T-helper 2 cell (primary cell): ENCODE measurements at places on chromosomes 7 and 10.

- no peak for DNase-seq
These were observed 8.4 kb upstream of the INMT start for GRCh38 chr7:30743371-30744074.

GRCh38 chr7:152759949-152760853, 649 bp downstream of the ACTR3B start:
- DNase-seq = peak; percentile 4

DNA sequence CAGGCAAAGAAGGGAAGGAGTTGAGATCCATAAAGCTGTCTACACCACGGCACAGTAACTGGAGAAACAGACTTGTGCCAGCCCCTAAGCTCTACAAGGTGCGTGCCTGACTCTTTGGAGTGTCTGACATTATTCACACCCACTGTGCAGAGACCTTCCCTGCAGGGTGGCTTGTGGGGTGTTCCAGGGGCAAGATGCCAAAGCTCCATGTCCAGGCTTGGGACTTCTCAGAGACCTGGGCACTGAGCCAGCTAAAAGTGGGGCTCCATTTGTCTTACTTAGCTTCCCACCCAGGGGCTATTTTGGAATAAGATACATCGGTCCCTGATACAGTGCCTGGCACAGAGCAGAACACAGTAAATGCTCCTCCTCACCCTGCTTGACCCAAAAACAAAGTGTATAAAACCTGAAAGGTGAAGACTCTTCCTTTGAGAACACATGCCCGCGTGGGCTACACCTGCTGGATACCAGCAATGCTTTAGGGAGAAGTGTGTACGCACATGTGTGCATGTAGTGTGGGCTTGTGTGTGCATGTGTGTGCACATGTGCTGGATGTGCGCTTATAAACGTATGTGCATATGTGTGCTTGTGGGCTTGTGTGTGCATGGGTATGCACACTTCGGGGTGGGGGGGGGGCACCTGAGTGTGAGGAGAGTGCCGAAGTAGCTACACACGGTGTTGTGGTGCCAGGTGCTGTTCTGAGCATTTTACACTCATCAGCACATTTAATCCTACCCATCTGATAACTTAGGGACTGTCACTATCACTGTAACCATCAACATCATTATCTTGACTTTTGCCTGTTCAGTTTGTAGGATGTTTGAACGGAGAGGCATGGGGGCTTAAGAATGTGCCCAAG, 143.0 kb downstream of the ARHGAP22 start:
- DNase-seq = no peak

- DNase-seq = peak; percentile 89
These were observed 150.1 kb upstream of the SHH start for GRCh38 chr7:155962191-155962967.

DNA sequence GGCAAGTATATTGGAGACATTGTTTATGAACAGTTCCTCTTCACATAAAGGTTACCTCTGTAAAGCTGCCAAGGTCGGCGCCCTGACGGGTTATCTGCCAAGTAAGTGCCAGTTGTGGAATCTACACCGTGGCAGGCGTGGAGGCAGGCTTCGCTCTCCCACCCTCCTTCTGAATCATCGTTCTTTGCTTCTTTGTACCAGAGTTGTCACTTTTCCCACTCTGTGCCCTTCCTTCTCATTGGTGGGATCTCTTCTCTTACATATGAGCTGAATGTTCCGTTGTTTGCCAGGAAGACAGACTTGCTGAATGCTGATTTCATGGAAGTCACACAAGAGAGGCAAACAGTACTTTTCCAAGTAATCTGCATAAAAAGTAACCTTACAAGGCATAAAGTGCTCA, 40.6 kb upstream of the PTPRZ1 start:
- DNase-seq = no peak

GRCh38 chr7:18702071-18702829, 206.7 kb downstream of the HDAC9 start:
- DNase-seq = no peak

GRCh38 chr10:23051855-23052331, 43.5 kb upstream of the MSRB2 start:
- DNase-seq = no peak

DNA sequence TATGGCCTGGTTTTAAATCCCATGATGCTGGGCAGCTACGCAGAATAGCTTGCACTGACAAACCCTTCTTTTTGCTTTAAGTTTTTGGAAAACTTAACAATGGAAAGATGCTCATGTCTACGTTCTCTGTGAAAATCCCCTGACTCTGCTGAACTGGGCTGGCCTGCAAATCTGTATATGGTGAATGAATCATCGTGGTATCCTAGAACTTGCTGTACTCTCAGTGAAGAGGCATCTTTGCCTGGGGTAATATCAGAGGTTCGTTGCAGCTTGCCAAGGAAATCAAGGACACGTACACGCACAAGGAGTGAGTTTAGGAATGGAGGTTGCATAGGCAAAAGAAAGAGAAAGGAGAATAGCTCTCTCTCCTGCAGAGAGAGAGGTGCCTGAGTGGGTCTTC, 382.0 kb upstream of the ADARB2 start:
- no peak for DNase-seq

DNA sequence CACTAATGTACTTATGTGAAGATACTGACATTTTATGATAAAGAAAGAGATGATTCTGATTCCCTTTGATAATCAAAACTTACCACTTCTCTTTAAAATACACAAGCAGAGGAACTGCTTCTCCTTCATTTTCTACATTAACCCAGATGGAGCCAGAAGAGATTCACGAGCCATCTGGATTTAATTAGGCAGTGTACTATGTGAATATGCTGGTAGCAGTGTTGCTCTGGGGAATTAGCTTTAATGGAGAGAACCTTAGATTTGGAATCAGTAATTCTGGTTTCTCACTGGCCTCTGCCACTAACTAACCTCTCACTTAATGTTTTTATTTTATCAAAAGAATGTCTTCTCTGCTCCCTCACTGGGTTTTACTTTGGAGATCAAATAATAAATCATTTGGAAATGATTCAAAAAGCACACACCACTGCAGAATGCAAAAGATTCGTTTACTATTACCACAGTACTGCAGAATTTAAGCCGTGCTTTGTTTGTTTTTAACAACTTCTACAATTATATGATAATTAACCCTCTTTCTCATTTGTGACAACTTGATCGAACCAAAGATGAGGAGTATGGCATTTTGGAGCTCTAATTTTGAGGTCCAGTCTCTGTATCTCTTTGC, 77.5 kb upstream of the PHYHIPL start:
- no peak for DNase-seq

GRCh38 chr10:4931587-4931986, 31.6 kb upstream of the AKR1C1 start:
- DNase-seq = no peak

GRCh38 chr10:86569335-86569734, 47.7 kb upstream of the WAPL start:
- no peak for DNase-seq

- no peak for DNase-seq
These were observed 492.5 kb downstream of the XPNPEP1 start for GRCh38 chr10:109430799-109431198.

- DNase-seq = no peak
These were observed 8.0 kb upstream of the ALDH18A1 start for GRCh38 chr10:95664543-95664942.

DNA sequence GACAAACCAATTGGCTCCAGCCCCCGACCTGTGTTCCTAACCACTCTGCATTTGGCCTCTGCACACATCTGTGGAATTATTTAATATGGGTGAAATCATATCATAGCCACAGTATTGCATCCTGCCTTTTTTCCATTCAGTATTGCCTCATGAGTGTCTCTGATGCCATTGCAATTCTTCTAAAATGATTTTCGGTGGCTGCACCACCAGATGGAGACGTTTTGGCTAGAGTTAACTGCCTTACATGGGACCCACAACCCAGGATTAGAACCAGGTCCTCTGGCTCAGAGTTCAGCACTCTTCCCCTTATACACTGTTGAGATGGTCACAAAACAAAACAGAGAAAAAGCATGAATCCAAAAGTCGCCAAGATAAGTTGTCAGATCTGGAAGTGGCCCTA, 180.8 kb downstream of the EMX2 start:
- DNase-seq = no peak

- no peak for DNase-seq
These were observed 87.2 kb downstream of the WIPF3 start for GRCh38 chr7:29893351-29893965.

- DNase-seq = no peak
These were observed 27.3 kb downstream of the FAM20C start for GRCh38 chr7:219581-220150.

GRCh38 chr7:24963218-24963617, 16.8 kb downstream of the OSBPL3 start:
- no peak for DNase-seq

- no peak for DNase-seq
These were observed 400.4 kb downstream of the CDC14C start for GRCh38 chr7:49324707-49325106.

DNA sequence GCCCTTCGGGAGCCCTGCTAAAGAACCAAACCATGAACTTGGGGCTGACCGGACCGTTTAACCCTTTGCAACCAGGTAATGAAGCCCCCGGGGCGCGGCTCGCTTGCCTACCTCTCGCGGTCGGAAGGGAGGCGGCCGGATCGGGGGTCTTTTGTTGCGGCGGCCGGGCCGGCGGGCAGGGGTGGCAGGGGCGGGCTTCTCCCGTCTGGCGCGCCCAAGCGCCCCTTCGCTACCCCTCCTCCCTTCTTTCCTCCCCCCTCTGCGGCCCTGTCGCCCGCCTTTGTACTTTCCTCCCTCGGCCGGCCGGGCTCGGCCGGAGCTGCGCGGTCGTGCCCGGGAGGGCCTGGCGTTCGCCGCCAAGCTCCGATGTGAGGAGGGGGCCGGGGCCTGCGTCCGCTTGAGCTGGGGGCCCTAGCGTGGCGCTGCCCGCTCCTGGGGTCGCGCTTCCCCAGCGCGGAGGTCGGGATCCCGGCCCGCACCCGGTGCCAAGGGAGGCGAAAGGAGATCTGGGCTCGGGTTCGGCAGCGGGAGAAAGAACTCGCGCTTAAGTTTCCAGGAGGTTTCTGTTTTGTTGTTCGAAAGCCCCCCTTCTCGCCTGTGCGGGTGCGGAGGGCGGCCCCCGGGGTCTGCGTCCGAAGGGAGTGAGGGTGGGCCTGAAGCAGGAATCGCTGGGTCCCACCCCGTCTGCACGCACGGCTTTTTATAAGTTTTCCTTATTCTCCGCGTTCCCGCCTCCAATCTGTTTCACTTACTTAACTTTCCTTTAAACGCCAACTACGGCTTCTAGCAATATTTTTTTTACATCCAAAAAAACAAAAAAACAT, 436.8 kb upstream of the GALNT17 start:
- DNase-seq = no peak

DNA sequence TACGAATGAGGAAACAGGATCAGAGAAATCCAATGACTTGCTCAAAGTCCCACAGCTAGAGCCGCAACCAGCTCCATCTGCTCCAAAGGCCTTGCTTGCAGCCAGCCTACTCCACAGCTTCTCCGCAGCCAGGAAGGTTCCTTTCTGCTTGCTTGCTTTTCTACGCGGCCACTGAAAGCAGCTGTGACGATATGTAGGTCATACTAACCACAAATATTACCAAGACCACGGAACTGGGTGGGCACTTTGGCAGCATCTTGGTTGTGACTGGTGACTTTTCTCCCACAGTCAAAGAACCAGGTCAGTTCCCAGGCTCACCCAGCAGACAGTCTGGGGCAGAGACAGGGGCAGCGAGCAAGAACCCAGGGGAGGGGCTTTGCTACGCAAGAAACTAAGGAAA, 86.4 kb downstream of the FAM53B start:
- DNase-seq = no peak

DNA sequence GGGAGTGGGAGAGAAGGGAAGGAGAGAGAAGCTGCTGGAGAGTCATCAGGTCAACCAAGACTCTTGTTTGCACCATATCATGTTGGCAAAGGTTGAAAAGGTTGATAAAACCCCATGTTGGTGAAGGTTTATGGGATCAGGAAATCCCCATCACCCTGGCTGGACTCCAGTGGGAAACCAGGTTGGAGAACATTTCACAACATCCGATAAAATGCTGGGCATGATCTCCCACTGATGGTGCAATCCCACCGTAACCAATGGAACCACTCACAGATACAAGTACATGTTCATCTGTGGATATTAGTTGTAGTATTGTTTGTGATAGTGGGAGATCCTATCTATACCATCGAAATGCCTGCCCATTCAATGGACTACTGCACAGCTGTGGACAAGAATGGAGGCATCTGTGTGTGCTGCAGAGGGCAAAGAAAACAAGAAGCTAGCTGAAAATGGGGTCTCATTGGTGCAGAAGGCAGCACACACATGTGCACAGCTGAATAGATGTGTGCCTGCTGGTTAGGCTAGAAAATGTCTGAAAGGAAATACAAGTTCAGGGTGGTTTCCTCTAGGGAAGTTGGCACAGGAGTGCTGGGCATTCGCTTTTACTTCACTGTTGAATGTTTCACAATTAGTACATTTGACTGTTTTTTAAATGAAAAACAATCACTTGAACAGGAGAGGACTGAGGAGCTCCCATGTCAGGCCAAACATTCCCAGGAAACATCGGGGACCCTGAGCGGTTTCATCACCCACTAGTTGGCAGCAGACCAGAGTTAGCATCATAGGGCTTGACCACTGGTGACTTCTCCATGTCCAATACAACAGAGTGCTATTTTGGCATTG, 80.4 kb upstream of the MGMT start:
- DNase-seq = no peak

GRCh38 chr10:119614686-119615085, 17.9 kb upstream of the TIAL1 start:
- no peak for DNase-seq

- DNase-seq = no peak
These were observed 921.5 kb downstream of the NRG3 start for GRCh38 chr10:82796510-82796909.

DNA sequence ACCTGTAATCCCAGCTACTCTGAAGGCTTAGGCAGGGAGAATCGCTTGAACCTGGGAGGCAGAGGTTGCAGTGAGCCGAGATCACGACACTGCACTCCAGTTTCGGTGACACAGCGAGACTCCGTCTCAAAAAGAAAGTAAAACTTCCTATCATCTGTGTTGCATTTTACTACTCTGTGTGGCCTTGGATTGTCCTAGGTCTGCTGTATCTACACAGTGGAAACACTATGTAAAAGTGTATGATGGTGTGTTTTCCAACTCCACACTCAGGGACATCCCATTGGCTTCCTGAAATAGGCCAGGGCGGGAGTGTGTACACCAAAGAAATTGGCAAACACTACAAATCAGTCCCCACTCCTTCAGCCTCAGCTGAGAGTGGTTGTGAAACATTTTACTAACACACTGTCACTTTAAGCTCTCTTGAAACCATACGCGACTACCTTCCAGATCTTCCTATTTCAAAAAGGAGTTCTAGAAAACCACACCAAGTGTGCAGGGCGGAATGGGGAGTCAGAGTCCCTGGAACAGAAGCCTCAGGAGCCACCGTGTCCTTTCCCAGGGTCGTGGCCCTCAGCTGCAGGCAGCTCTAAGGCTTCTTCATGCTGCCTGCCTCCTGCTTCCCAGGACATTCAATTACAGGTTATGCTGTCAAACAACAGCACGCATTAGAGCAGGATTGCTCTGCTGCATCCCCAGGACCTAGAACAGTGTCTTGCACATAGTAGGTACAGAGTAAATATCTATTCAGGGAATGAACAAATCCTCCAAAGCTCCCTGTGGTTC, 275.4 kb downstream of the PARD3 start:
- DNase-seq = no peak

- no peak for DNase-seq
These were observed 1.7 kb downstream of the TNS3 start for GRCh38 chr7:47580175-47580706.
